ENCODE measurements at places on chromosomes 5 and 9.

- no peak for DNase-seq
Observed at GRCh38 chr9:19787672-19788071, 1.2 kb downstream of the SLC24A2 start.

GRCh38 chr5:1123418-1124147 is 11.7 kb upstream of the SLC12A7 start:
- DNase-seq, result no peak

GRCh38 chr9:38288502-38288901 is 104.0 kb upstream of the ALDH1B1 start:
- no peak for DNase-seq

DNA sequence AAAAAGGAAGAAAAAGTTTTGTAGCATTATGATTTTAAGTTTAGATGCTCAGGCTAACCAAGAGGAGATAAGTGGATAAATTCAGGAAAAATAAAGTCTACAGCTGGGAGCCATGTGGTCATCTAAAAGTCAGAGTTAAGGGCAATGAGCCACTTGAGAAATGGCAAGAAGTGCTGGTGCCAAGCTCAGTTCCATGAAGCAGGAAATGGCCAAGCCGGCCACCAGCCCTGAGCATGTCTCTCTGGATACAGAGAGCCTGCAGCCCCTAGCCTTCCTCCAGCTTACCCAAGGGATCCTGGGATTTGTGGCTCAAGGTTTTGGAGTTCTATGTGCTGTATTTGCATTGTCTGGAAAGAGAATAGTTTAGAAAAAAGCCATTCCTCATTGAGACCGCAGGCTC is 12.2 kb upstream of the S1PR3 start:
- DNase-seq, result no peak

DNA sequence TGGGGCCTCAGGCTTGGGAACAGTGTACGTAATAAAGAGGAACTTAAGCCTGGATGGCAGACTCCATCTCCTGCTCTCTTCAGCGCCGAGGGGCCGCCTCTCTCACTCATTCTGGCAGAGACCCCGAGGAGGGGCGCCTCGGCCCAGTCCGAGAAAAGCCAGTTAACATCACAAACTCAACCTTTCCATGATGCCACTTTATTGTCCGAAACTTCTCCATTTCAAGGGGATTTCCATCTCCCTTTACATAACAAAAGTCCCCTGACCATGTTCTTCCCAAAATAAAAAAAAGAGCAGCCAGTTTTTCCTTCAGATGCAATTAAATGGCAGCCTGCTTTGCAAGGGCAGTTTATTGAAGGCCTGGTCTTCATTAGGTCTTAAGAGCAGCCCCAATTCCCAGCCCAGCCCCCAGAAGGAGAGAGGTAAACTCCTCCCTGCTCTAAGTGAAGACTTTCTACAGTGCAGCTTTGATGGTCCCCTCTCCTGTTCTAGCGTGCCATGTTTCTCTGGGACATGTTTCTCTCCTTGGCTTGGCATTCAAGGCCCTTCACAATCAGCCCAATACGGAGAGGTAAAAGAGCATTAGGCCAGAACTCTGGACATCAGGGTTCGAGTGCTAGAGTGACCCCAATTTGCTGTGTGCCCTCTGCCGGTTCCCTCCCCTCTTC is 19.5 kb upstream of the RAB14 start:
- DNase-seq, result no peak

DNA sequence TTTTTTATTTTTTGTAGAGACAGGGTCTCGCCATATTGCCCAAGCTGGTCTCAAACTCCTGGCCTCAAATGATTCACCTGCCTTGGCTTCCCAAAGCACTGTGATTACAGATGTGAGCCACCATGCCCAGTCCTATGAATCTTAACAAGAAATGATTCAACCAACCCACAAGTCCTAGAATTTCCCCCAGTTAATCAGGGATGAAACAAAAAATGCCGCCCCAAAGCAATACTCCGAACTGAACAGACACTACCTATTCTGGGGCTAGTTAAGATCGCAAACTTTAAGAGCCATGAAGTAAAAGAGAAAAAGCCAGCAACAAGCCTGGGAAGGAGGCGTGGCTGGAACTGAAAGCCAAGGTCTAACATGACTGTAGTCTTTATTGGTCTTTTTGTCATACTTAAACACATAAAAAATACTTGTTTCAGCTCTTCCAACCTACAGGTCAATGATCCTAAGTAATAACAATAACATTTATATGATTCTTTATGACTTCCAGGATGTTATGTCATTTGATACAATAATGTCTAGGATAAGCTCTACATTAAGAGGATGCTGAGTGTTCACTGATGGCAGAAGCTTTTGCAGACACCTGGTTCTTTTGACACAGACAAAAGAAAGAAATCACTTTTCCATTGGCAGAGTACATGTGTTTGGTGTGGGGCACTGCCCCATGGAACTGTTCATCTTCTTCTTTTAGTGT is 361.1 kb upstream of the TLE4 start:
- no peak for DNase-seq

GRCh38 chr5:159269723-159270122 is 6.6 kb downstream of the UBLCP1 start:
- DNase-seq, result no peak

- no peak for DNase-seq
Observed at GRCh38 chr5:17218353-17219005, 1.0 kb downstream of the BASP1 start.

DNA sequence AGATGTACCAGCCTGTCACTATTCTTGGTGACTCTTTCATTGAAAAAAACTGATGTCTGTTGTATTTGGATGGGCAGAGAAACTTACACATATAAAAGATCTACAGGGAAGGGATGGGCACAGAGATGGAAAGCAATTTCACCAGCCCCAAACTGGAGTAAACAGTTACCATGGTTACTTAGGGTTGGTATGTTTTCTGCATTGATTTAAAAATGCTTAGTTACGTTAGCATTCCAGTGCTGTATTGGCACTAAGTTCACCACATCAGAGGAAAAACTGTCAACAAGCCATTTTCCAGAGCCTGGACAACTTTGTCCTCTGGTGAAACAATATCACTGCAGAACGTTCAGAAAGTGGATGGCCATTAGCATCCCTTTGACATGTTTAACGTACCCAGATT is 28.0 kb downstream of the MARCHF3 start:
- DNase-seq, result no peak

DNA sequence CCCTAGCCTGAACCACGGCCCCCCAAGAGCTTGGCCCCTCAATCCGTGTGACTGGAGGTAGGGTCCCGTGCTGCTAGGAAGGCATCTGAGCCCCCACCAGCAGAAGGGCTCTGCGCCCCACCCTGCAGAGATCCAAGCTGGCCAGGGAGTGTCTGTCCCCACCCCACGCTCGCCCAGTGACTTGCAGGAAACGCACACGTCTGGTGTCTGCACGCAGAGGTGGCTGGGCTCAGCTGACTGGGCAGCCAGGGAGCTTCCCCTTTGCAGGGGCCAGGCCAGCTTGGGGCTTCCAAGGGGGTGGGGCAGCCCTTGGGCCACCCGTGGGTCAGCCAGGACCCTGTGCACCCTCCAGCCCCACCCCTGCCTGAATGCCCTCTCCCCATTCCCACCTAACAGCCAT is 24.3 kb downstream of the NOTCH1 start:
- no peak for DNase-seq

GRCh38 chr9:108377382-108377781 is 478.4 kb downstream of the ACTL7B start:
- no peak for DNase-seq

GRCh38 chr5:439181-439580 is 3.8 kb upstream of the EXOC3 start:
- DNase-seq, result no peak

DNA sequence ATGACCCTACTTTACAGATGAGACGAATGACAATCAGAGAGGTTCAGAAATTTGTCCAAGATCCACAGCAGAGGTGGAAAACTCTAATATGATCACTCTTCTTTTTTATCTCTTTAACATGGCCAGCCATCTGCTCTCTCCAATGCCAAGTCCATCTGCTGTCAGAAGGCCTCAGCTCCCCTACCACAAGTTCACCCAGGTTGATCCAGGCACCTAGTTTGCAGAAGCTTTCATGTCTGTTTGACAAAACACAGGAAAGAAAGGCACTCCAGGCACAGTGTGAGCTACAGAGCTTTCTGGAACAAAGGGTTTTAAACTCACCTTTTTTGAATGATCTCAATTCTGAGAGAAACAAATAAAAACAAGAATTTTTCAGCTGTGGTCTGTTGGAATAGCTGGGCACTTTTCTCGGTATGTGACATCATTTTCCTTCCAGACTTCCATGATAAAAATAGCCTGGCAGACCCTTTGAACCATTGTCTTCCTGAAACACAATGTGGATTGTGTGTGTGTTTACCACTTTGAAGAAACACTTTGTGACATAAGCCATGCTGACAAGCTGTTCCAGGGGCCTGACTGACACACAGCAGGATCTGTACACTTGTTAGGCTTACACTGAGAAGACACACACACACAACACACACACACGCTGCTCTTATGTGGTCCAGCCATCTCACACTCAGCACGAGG is 214.3 kb downstream of the AGTPBP1 start:
- DNase-seq, result no peak

DNA sequence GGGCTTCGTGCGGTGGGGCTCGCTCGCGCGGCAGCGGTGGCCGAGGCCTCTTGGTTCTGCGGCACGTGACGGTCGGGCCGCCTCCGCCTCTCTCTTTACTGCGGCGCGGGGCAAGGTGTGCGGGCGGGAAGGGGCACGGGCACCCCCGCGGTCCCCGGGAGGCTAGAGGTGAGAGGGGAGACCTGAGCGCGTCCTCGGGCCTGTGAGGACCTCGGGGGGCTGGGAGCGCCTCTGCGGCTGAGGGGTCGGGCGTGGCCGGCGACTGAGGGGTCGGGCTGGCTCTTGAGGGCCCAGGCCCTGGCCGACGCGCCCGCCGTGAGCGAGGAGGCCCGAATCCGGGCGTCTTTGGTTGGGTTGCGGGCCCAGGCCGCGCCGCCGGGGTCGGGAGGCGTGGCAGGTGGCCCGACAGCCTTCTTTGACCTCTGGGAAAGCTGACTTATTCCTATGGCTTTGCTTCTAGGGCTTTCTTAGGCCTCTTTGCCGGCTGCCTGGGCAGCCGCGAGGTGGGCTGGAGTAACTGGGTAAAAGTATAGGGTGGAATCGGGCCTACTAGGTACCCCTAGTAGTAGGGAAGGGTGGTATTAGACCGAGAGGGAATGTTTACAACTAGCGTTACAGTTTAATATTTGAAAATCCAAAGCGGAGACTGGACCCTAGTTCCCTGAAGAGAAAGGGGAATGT is at the start of gene CANX:
CANX (plus strand) TSS at position 33 of the 681 bp plus-strand sequence. CDS start 6,715 bp downstream, outside the sequence.
- no peak for DNase-seq

GRCh38 chr5:151086905-151087360 is 6.1 kb upstream of the TNIP1 start:
- DNase-seq, result peak; percentile 82

GRCh38 chr5:56443826-56444225 is 210.7 kb upstream of the ANKRD55 start:
- no peak for DNase-seq

DNA sequence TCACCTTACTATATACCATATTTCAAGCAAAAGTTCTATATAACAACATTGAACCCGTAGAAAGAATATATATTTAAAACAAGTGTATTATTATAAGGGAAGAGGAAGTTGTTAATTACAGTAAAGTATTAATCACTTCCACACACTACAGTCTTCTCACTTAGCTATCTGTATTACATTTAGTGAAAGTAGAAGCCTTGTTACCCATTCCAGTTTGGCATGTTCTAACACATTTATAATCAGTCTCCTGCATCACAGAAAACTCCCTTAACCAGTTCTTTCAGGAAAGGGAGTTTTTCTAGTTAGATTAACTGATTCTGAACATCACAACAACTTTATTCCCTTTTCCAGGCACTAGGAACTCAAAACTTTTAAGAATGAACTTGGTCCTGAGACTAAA is 6.9 kb downstream of the RAB14 start:
- DNase-seq, result no peak

GRCh38 chr5:145562931-145563330 is 272.2 kb downstream of the PRELID2 start:
- DNase-seq, result no peak

DNA sequence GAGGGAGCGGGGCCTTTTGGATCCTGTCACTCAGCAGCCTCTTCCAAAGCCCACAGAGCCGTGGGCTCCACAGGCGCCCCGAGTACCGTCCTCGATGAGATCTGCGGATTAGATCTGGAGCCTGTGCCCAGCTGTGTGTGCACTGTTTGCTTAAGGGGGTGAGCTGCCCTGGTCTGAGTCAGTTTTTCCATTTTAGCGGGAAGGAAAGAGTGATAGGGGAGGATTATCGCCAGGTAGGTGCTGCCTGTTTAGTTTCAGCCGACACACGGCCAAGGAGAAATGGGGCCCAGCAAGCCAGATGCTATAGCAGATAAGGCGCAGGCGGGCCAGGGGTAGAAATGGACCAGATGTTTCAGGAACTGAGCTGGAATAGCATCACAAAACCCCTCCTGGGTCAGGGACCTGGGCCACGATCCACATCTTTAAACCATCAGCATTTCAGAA is 18.1 kb downstream of the COL5A1 start:
- no peak for DNase-seq

DNA sequence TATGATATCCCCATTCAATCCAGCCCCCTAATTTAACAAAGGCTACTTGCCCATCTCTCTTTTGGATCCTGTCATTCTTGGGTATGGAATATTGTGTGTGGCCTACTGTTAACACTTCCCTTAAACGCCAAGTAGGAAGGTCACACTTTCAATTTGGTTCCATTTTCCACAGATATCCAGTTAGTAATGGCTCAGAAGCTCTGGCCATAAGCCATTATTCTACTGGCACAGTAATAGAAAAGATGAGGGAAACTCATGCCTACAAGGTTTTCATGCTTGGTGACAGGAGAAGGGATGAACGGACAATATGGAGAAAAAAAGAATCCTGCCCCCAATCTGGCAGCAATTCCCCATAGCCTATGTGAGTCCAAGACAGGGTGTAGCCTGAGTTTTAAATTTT is 227.6 kb downstream of the CRB2 start:
- DNase-seq, result no peak

GRCh38 chr9:18596920-18597319 is 123.0 kb downstream of the ADAMTSL1 start:
- no peak for DNase-seq

DNA sequence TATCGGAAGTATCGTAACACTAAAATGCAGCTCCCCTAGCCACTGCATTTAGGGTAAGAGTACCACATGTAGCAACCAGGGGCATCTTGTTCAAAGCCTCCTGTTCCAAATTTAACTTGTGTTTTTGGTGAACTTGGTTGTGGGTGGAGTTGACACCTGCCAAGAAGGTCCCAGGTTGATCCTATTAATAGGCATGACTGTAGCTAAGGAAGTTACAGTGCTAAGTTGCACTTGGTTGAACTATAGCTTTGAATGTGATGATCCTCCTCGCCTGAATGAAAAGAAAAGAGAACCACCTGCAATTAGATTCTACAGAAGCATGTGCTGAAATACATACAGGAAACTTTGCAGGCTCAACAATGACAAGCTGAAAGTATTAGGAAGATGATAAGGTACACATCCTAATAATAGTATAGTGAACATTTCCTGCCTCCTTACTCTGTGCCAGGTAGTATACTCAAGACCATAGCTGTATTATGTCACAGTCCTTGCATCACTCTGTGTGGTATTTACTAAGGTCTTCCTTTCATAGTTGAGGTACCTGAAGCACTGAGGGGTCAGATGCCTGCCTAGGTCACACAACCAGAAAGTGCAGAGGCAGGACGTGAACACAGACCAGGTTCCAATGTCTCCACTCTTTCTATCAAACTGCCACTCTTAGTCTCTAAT is 64.5 kb upstream of the PIP5K1B start:
- no peak for DNase-seq

Measured in T-helper 2 cell (primary cell).